NCI-H510A treated with DMSO at 0.1 percent for 48 hours (cell line): ENCODE measurements at places on chromosomes 2 and 18.

DNA sequence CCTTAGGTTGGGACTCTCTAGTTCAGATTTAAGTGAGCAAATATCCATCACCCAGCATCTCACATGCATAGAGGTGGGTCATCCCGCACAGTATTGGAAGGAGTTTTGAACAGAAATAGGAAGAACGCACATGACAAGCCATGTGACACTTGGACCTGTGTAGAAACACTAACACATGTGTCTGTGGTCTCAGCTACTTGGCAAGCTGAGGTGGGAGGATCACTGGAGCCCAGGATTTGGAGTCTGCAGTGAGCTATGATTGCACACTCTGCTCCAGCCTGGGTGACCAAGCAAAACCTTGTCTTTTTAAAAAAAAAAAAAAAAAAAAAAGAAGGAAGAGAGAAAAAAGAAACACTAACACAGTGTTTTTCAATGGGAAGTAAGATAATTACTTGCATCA, 5.4 kb upstream of the MTCL1 start:
- DNase-seq: no peak

- DNase-seq: peak; percentile 24
Observed at GRCh38 chr2:109238580-109238979, 109.6 kb downstream of the SH3RF3 start.

DNA sequence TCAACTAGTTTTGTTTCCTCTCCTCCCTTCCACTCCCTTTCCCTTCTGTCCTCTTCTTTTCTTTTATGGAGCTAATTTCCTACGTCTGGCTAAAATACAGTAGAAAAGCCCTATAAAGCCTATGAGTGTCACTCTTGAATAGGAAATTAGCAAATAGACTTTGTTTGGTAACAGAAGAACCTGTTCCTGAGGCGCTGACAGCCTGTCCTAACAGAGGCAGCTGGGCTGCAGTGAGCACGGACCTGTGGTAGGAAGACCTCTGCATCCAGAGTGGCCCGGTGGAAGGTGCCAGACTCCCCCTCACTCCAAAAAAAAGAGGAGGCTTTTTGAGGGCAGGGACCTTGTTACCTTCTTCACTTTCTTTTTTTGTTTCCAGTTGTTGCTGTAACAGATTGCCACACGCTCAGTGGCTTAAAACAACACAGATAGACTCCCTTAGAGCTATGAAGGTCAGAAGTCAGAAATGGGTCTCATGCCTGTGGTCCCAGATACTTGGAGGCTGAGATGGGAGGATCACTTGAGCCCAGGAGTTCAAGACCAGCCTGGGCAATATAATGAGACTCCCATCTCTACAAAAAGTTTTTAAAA, 81.2 kb upstream of the TXNDC2 start:
- DNase-seq: peak; percentile 72

- no peak for DNase-seq
Observed at GRCh38 chr2:241970716-241971115, 101.2 kb downstream of the RTP5 start.

GRCh38 chr2:48722391-48722790, 33.1 kb downstream of the LHCGR start:
- no peak for DNase-seq

DNA sequence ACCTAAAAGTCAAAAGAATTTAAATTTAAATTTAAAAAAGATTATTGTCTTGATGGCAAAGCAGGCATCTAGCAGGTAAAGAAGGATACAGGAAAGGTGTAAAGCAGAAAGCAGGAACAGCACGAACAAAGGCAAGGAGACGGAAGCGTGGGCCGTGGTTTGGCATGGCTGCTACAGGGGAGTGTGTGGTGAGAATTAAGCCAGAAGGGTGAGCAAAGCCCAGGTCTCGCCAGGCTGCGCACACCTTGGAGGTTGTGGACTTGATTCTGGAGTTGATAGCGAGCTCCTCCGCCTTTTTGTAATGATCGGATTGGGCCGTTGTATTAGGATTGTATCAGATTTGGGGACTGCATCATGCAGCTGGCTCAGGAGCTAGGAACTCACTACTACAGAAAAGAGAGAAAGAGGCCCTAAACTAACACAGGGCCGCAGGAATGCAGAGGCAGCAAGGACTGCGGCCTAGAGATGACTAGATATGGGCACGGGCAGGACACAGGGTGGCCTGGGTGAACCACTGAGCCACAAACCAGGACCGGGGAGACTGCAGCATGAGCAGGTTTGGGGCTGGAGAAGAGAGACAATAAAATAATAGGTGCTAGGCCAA, 71.4 kb upstream of the TMEM247 start:
- DNase-seq: no peak

GRCh38 chr2:192407692-192408091, 213.0 kb upstream of the TMEFF2 start:
- DNase-seq: no peak

DNA sequence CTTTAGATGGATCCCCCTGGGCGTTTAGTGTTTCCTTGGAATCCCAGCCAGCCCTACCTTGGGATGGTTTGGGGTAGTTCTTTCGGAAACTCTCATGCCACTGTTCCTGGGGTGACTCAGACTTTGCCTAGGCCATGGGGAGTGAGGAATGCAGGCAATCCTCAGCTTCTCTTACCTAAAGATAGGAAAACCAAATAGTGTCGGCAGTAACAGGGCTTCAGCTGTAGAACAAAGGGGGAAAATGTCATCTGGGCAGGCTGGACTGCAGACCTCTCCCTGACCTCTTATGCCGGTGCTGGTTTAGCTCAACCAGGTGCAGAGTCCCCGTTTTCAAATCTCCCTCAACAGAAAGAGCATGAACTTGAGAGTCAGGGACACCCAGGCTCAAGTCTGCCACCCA, 252.1 kb downstream of the TSN start:
- no peak for DNase-seq

GRCh38 chr2:186017278-186017677, 278.7 kb downstream of the FSIP2 start:
- no peak for DNase-seq
